Mucosa of descending colon (tissue), 3 donors: ENCODE measurements at places on chromosomes 16 and 17. TPM values are rescaled to one million over a fixed set of nuclear protein-coding genes. Genes with fewer than 3 reads are reported as not detected.

- no peak for DNase-seq
Observed at GRCh38 chr17:17952691-17953090, 19.5 kb downstream of the TOM1L2 start.

TMC5 gene
- total RNA-seq = 73.4 TPM

CCL16 gene
- total RNA-seq = 0.44 TPM

SLFN14 gene
- not detected for total RNA-seq

TNP2 gene
- not detected for total RNA-seq
